ENCODE measurements at places on chromosomes 2 and 18. TPM values are rescaled to one million over a fixed set of nuclear protein-coding genes. Genes with fewer than 3 reads are reported as not detected.

PLB1 gene
- total RNA-seq = 5.5 TPM

RIT2 gene
- total RNA-seq = not detected

NAPG gene
- total RNA-seq = 28.1 TPM

ATIC gene
- 65.5 TPM for total RNA-seq

GKN1 gene
- not detected for total RNA-seq

- no peak for DNase-seq
These were observed 125.9 kb downstream of the ANTXR1 start for GRCh38 chr2:69138793-69139459.

BARD1 gene
- 18.5 TPM for total RNA-seq

ATP6V1C2 gene
- 1.7 TPM for total RNA-seq

DNA sequence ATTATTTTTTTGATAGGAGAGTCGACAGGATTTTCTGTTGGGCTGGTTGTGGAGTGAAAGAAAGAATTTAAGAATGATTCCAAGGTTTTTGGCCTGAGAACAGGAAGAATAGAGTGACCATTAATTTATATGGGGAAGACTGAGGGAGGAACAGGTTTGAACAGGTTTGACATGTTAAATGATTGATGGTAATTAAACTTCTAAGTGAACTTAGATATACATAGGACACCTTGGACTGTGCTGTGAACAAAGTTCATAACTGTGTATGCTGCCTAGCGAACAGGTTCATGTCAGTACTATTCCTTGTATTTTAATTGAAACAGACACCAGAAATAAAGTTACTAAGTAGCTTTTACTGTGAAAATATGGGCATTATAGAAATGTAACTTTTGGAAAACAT is 212.0 kb downstream of the SPAG16 start:
- no peak for DNase-seq

DNA sequence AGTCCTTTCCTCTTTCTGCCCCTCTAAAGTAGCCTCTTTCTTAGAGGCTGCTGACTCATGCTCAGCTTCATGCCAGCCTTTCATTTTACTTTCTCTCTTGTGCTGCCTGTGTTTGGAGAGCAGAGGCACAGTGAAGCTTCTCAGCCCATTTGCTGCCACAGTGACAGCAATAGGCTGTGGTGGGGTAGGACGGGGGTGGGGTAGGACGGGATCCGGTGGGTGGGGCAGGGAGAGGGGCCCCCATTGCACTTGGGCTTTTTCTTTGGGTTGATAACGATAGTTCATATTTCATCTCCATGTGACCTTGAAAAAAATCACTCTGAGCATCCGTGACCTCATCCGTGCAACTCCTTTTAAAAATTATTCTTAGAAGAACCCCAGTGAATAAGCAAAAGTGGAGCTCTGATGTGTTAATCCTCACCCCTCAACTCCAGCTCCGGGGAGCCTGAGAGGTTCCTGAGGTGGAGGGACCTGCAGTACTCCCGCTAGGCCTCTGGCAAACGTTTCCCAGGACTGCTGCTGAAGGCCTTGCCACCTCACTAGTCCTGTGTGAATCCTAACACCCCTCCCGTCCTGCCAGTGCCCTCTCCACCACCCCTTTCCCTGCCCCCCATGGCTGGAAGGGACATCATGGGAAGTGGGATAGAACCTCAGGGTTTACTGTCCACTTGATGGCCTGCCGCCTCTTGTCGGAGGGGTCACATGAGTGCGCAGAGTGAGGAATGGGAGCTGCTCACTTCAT is 70.8 kb downstream of the INPP4A start:
- DNase-seq = no peak

DNAH6 gene
- 6.3 TPM for total RNA-seq

MAPK4 gene
- total RNA-seq = 2.9 TPM

DNA sequence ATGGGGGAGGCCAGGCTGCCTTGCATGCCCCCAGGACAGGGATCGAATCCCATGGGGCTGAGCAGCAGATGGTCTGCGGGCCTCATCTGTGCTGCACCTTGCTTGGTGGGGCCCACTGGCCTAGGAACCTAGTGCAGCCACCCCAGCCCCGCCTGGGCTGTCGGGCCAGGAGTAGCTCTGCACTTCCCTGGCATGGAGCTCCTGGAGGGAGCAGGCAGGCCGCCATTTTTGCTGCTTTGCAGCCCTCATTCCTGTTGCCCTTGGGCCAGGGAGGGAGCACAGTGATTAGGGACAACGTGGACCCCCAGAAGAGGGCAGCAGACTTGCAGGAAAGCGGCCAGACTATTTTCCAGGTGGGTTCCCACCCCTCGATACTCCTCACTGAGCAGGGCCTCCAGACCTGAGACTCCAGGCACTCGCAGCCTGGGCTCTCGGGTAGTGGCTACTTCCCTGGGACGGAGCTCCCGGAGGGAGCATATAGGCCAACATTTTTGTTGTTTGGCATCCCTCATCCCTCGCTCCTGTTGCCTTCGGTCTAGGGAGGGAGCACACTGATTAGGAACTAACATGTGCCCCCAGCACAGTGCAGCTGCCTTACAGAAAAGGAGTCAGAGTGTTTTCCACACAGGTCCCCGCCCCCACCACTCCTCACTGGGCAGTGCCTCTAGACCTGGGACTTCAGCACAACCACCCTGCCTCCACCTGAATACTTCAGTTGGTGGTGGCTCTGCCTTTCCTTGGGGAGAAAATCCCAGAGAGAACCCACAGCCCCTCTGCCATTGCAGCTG is 99.5 kb downstream of the MAIP1 start:
- DNase-seq = no peak

MOGAT1 gene
- total RNA-seq = 3.2 TPM

GRCh38 chr2:177257471-177257870 is 7.1 kb downstream of the NFE2L2 start:
- no peak for DNase-seq

- DNase-seq = no peak
These were observed 55.5 kb upstream of the SLC16A14 start for GRCh38 chr2:230124235-230124634.

C2orf74 gene
- 17.4 TPM for total RNA-seq

GRCh38 chr2:115163572-115163971 is 721.1 kb downstream of the DPP10 start:
- DNase-seq = no peak

- DNase-seq = no peak
These were observed 58.1 kb downstream of the ROCK2 start for GRCh38 chr2:11286323-11286722.

GRCh38 chr2:213238753-213239495 is 45.3 kb upstream of the SPAG16 start:
- no peak for DNase-seq

DNA sequence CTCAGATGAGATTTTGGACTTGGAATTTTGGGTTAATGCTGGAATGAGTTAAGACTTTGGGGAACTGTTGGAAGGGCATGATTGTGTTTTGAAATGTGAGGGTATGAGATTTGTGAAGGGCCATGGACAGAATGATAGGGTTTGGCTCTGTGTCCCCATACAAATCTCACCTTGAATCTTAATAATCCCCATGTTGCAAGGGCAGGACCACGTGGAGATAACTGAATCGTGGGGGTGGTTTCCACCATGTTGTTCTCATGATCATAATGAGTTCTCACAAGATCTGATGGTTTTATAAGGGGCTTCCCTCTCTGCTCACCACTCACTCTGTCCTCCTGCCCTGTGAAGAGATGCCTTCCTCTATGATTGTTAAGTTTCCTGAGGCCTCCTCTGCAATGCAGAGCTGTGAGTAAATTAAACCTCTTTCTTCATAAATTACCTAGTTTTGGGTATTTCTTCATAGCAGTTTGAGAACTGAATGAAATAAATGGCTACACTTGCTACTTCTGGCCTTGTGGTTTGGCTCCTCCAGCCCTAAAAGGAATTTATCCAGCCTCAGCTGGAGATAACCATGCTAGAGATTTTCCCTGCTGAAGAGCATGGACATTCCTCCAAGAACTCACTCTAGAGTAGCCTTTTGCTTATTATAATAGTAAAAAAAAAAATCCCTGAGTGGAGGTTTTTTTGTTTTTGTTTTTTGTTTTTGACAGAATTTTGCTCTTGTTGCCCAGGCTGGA is 144.3 kb upstream of the TFPI start:
- no peak for DNase-seq

DNA sequence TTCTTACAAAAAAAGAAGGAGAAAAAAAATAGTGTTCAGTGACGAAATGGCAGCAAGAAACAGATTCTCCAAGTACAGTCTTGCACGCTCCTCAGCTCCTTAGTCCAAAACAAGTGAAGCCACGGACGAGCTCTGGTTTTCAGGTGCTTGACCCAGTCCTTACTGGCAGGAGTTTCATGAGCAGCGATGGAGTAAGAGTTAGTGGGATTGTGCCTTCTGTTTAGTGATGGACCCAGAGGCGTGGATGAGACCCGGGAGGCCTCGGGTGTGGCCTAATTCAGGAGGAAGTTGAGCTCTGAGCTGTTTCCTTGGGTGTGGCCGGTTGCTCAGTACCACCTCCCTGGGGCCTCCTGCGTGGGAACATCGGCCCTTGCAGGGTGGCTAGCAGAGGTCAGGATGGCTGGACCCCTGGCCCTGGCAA is 52.0 kb downstream of the KIF5C start:
- DNase-seq = peak; percentile 61

CFAP65 gene
- total RNA-seq = 7.6 TPM

GRCh38 chr2:129460299-129461198 is 518.9 kb upstream of the RAB6C start:
- DNase-seq = no peak

- DNase-seq = no peak
These were observed 22.4 kb upstream of the TOGARAM2 start for GRCh38 chr2:28958689-28959088.

DCDC2C gene
- total RNA-seq = not detected

DNA sequence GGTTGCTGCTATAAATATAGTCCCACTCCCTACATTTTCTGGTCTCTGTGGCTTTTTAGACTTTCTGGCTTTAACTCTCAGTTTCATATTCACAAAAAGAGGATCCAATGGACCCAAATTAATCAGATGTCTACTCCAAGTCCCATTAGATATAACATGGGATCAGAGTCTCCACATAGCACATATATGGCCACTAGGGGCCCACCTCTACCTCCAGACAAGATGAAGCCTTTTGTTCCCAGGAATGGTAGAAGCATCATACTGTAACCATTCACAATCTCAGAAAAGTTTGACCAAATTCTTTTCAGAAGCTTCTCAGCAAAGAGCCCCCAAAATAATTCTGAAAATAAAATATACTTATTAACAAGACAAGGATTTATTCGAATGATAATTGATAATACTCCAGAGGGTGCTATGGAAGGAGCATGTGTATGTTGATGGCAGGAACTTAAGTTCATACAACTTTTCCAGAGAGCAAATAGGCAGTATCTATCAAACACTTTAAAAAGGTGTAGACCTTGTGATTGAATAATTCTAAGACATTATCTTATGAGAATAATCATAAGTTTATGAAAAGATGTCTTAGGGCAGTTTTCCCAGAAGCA is 382.3 kb upstream of the CRIM1 start:
- DNase-seq = no peak
